Nucleus accumbens (tissue), 56 donors: ENCODE measurements at places on chromosomes 11 and 22.

DNA sequence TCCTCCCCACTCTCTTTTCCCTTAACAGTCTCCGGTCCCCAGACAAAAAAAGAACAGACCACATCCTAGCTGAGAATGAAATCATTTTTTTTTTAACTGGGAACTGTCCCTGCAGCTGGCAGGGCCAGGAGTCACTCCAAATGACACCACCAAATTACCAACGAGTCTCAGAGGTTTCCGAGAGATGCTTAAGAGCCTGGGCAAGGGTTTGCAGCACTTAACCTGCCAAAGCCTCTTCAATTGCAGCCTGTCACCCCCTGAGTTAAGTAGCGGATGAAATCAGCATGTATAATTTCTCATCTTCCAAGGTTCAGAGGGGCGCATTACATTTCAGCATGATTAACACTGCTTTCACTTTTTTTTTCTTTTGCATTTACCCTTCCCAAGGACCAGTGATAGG lies 71.8 kb downstream of the TENM4 start:
- DNase-seq: no peak

DNA sequence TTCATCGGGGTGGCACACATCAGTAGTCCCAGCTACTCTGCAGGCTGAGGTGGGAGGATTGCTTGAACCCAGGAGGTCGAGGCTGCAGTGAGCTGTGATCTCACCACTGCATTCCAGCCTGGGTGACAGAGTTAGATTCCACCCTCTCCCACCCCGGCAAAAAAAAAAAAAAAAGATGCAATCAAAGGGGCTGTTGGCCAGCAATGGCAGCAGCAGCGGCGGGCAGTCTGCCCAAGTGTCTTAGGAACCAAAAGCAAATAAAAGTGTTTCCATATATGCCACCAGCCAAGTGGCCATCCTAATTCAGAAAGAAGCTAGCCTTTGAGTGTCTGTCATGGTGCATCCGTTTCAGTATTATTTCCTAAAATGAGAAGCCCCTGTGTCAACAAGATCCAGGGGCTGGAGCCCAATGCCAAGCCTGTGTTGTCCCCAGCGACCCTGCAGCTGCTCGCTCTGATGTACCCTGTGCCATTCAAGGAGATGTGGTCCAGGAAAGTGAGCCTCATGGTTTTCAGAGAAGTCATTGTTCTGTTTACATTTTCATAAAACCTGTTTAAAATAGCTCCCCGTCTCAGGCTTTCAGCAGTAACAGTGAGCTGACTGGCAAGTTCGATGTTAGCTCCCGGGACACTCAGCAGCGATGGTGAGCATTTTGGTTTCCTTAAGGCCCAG lies 12.5 kb downstream of the CDPF1 start:
- DNase-seq: no peak

DNA sequence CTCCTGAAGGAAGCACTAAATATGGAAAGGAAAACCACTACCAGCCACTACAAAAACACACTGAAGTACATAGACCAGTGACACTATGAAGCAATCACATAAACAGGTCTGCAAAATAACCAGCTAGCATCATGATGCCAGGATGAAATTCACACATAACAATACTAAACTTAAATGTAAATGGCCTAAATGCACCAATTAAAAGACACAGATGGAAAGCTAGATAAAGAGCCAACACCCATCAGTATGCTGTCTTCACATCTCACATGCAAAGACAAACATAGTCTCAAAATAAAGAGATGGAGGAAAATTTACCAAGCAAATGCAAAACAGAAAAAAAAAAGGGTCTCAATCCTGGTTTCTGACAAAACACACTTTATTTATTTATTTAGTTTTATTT lies 171.7 kb downstream of the TTC28 start:
- no peak for DNase-seq

GRCh38 chr11:120657306-120658070 lies 145.9 kb downstream of the GRIK4 start:
- DNase-seq: no peak

DNA sequence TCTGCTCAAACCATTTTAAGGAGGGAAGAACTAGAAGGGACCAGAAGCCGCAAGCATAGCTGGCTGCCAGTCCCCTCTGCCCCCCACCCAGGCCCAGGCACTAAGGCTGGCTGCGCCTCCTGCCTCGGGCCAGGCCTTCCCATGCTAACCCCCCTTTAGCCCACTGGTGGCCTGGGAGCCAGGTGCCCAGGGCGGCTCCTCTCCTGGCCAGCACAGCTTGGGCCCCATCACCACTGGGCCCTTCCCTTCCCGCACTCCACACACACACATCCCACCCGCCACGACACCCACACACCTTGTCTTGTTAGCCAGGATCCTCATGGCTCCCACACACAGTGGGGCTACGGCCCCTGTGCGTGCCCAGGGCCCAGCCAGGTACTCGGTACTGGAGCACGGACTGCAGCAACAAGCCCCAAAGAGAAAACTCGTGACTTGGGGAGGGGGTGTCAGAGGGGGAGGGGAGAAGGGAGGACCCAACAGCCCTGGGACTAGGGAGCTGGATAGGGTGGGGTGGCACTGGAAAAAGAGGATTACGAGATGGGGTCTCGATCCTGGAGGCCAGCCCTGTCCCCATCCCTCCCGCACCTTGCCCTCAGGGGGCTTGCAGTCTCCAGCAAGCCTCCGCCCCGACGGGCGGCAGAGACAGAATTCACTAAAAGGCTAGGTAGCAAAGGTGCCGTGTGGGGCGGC lies 16.0 kb downstream of the BCL9L start:
- DNase-seq: no peak

DNA sequence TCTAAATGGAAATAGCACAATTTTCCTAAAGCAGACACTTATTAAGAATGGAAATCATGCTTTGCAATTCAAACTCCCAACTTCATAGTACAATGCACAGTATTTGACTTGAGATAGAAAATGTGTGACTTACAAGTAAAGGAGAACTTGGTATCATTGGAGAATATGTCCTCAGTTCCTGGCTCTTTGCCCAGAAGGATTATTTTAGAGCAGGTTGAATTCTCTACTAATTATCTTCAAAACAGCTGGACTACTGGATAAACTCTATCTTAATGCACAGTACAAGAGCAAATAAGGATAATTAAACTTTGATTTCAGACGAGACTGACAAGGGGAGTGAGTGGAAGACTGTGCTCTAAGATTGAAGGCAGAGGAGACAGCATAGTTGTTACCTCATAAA lies 839.4 kb downstream of the OPCML start:
- DNase-seq: no peak

GRCh38 chr11:44950031-44950624 lies 555 bp downstream of the TP53I11 start:
- DNase-seq: no peak

GRCh38 chr11:32081129-32081641 lies 9.7 kb upstream of the RCN1 start:
- no peak for DNase-seq
